Activated CD4-positive, alpha-beta memory T cell treated with anti-CD3 and anti-CD28 coated beads for 36 hours (primary cell): ENCODE measurements at places on chromosomes 13 and 19. TPM values are rescaled to one million over a fixed set of nuclear protein-coding genes. Genes with fewer than 3 reads are reported as not detected.

DNA sequence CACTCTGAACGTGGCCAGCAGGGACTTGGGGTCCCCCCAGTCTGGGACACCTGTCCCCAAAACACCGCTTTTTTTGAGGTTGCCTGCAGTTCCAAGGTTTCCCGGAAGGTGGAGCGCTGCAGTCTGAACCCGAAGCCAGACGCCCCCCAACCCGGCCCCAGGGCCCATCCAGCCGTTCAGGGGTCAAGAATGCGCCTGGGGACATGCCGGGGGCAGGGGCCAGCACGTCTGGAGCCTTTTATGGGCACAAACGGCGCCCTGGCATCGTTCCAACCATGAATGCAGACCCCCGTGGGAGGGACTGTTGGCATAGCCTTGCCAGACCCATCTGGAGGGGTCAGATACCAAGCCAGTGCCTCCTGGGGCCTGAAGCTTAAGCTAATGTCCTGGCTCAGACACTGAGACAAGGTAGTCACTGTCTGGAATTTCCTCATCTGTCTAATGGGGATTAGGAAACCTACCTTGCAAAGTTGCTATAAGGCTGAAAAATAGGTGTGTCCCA is 6.9 kb downstream of the S1PR5 start:
- peak; percentile 72 for DNase-seq

Gene DIAPH3
- 31.9 TPM for total RNA-seq

Gene PRR20A
- total RNA-seq: not detected

GRCh38 chr19:50358483-50359327 is 6.7 kb downstream of the NAPSA start:
- peak; percentile 82 for DNase-seq

DNA sequence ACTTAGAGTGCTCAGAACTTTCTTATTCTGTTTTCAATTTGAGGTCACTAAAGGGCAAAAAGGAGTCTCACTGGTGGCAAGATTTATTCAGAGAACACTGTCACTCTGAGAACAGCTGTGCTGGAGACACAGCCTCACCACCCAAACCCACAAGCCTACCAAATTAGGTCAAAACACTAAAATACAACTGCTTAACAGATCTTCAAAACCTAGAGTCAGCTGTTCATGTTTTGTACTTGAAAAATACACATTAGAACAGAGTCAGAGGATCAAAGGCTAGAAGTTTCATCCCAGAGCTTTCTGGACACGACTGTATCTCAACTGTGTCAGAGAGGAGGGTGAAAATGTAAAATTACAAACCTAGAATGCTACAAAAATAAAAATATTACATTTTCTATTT is 89.3 kb downstream of the MIPEP start:
- DNase-seq: peak; percentile 32

DNA sequence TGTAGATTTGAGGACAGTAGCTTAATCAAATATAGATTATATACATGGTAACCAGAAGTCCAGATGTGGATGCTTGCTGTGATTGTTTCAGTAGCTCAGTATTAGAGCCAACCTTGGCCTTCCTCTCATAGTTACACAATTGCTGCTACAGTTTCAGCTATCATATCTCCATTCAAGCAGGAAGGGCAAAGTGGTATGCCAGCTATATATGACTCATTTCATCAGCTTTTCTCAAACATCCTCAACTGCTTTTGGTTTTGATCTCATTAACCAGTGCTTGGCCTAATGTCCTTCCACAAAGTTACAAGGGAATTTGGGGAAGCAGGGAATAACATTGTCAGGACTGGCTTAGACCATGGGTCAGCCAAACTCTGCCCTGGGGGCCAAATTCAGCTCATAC is 73.0 kb upstream of the MAB21L1 start:
- no peak for DNase-seq

Gene IL12RB1
- 23.3 TPM for total RNA-seq

Gene DACH1
- total RNA-seq: not detected

Gene IGFL2
- total RNA-seq: not detected

GRCh38 chr19:58573658-58574164 is 576 bp upstream of the MZF1 start:
- no peak for DNase-seq

Gene TGFB1
- total RNA-seq: 110 TPM

Gene TMEM145
- not detected for total RNA-seq

DNA sequence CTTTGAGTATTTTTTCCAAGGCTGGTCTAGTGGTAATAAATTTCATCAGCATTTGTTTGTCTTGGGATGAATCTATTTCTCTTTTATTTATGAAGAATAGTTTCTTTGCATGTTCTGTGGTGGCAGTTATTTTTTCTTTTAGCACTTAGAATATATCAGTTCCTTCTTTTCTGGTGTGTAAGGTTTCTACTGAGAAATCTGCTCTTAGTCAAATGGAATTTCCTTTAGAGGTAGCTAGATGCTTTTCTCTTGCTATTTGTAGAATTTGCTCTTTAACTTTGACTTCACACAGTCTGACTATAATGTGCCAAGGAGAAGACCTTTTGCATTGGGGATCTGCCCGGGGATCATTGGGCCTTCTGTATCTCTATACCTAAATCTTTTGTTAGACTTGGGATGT is 4.1 kb upstream of the SIGLEC6 start:
- no peak for DNase-seq

Gene ZNF284
- 1.4 TPM for total RNA-seq

DNA sequence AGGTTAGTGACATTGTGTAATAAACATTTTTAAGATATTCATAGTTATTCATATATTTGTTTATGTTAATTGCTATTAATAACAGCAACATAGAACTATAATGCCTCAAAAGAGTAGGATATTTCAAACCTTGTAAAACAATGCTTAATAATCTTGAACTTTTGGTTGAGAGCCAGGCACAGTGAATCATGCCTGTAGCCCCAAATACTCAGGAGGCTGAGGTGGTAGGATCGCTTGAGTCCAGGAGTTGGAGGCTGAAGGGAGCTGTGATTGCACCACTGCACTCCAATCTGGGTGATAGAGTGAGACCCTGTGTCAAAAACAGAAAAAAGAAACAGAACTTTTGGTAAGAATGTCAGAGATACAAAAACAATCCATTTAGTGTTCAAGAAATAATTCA is 213.9 kb upstream of the SLITRK1 start:
- no peak for DNase-seq

- DNase-seq: no peak
These were observed 852.6 kb downstream of the PCDH9 start for GRCh38 chr13:66377569-66377968.

- peak; percentile 83 for DNase-seq
These were observed at the start of gene MAP3K10 for GRCh38 chr19:40190891-40191835. Gene MAP3K10, plus strand, starts transcription at chr19:40191426. Its CDS starts 606 bp downstream, at chr19:40192032.

GRCh38 chr19:40690050-40690692 is at the start of gene NUMBL:
Gene NUMBL, minus strand, starts transcription at chr19:40690651. Its CDS starts 168 bp downstream, at chr19:40690483.
- no peak for DNase-seq

- no peak for DNase-seq
These were observed 310.8 kb upstream of the KLF12 start for GRCh38 chr13:74444864-74445479.

- DNase-seq: peak; percentile 31
These were observed 177.3 kb upstream of the SERP2 start for GRCh38 chr13:44196196-44196751.

Gene CRLF1
- total RNA-seq: not detected

- DNase-seq: no peak
These were observed 65.1 kb upstream of the UBAC2 start for GRCh38 chr13:99135591-99135990.

DNA sequence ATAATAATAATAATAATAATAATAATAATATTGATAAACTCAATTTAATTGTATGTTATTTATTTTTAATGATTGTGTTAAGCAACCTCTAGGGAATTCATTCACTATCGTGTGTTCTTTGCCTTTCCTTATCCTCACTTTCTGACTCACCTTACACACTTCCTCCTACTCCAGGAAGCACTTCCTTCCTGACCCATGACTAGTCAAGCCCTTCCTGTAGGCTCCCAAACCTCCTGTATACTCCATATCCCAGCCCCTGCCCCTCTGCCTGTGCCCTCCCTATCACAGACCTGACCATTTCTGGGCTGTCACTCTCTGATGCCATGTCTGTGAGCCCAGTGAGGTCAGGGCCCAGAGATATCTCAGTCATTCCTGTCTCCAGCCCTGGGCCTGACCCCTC is 7.6 kb downstream of the LGALS4 start:
- DNase-seq: no peak

DNA sequence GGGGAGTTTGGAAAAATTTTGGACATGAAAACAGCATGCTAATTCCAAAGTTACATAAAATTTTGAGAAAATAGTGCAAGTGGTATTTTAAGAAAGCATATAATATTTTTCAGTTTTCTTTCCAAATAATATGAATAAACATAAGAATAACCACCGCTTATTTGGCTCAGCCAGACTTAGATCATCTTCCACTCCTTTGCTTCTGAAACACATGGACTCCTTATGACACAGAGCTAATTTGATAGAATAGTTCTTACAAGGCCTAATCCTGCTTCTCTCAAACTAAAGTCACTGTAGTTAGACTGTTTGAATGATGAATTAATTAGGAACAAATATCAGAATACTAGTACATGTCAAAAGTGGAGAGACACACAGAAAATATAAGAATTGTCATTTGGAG is 165.5 kb downstream of the POSTN start:
- no peak for DNase-seq

DNA sequence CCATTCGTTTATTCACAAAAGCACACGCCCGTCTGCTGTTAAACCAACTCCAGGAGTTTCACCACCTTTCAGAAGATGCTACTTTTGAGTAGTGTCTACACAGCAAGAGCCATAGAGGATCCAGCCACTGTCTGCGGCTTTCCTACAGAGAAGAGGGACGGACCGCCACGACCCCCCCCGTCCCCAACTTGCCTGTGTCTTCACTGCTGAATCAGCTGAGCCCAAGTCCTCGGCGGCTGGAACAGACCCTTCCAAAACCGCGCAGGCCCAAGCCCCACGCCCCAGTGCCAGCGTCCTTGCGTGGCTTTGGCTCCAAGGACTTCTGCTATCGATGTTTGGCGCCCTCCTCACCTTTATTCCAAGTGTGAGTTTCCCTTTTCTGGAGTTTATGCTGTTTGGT is 65.1 kb downstream of the SPACA7 start:
- DNase-seq: no peak

GRCh38 chr19:14529254-14530004 is at the start of gene TECR:
Gene TECR, plus strand, starts transcription at chr19:14529594. Its CDS starts 103 bp downstream, at chr19:14529697.
- DNase-seq: peak; percentile 100

GRCh38 chr13:100520936-100521850 is 67.4 kb downstream of the GGACT start:
- no peak for DNase-seq

Gene GTF2F1
- 67.0 TPM for total RNA-seq

- DNase-seq: no peak
These were observed 921 bp upstream of the KLC3 start for GRCh38 chr19:45339629-45340028.

- no peak for DNase-seq
These were observed 10.3 kb upstream of the FUT5 start for GRCh38 chr19:5880604-5881078.

DNA sequence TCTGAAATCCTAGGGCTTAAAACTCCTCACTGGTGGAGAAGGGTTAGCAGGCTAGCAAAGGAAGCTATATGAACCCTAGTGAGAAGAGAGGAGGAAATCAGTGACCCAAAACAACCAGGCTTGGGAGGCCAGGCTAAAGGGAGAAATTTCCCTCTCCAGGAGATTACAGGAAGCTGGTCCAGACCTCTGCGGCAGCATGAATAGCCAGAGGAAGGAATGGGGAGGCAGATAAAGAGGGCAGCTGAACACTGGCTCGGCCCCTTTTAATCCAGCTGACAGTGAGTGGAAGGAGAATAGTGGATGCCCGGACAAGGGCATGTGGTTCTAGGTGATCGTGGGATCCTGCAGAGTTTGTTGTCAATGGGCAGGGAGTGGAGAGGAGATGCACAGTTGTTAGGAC is 130.6 kb downstream of the COG6 start:
- DNase-seq: no peak

DNA sequence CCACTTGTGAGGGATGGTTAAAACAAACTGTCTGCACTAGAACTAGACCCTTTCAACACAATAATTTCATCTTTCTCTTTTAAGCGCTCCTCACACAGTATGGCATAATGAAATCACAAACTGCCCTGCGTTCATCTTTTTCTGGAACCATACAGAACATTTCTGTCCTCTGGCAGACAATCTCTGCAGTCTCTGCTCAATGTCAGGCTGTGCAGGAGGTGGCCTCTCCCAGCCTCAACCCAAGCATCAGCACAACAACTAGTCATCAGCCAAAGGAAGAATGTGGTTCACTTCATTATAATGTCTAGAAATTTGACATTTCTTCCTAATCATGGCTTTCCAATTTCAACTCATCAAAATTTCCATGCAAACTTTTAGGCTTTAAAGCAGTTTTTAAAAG is 125.1 kb upstream of the STARD13 start:
- no peak for DNase-seq

GRCh38 chr13:26445092-26445491 is 112.4 kb upstream of the WASF3 start:
- no peak for DNase-seq

DNA sequence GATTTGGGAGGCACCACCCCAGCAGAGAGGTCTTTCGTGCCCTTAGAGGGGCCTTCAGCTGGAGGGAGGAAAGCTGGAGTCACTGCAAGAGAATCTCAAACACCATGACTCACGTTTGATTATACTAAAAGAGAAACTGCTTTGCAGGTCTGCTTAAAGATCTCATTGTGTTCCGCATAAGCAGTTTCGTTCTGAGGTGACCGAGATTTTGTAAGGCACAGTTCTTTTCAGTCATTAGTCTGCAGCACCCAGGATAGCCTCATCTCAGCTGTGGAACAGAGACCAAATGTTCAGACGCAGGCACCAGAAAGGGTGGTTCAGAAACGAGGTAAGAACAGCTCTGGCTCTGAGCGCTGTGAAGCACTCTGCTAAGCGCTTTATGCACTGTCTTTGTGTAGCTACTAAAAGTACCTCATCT is 71.2 kb upstream of the GTF3A start:
- peak; percentile 79 for DNase-seq

Gene KLK3
- not detected for total RNA-seq

Gene MUC16
- not detected for total RNA-seq

Gene ABCA7
- 28.3 TPM for total RNA-seq

DNA sequence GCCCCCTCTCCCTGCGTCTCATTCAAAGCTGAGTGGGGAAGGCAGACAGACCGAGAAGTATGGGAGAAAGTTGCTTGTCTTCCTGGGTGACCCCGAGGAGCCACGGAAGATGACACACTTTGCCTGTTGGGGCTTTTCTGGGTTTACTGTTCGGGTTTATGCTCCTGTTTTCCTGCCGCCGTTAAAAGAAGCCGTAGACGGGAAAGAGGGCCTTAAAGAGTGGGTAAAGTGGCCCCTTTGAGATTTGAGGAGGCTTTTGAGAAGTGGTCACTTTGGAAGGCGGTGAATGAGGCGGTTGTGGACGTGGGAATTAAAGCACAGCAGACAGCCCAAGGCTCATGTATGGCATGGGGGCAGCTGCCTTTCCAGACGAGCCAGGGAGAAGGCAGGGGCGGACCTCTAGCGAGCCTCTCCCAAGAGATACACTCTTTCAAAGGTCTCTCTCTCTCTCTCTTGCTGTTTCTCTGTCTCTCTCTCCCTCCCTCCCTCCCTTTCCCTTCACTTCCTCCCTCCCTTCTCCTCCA is 493 bp upstream of the LHFPL6 start:
- no peak for DNase-seq
